Liver (tissue), 10 donors: ENCODE measurements at places on chromosomes 7 and 10. TPM values are rescaled to one million over a fixed set of nuclear protein-coding genes. Genes with fewer than 3 reads are reported as not detected.

GRCh38 chr10:79144351-79145173 is 75.8 kb downstream of the ZMIZ1 start:
- no peak for DNase-seq

The PDGFA gene
- total RNA-seq = 2.0 TPM

DNA sequence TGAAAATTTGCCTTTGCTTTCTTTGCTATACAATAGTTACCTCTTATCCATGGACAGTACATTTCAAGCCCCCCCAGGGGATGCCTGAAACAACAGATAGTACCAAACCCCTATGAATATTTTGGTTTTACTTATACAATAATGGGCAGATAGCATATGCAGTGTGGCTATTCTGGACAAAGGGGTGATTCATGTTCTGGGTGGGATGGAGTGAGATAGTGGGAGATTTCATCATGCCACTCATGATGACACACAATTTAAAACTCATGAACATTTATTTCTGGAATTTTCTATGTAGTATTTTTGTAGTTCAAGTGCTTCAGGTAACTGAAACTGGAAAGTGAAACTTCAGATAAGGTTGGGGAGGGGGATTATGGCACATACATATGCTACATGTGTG is 12.0 kb downstream of the STARD3NL start:
- no peak for DNase-seq

GRCh38 chr10:11830836-11831519 is 7.8 kb downstream of the PROSER2 start:
- no peak for DNase-seq

GRCh38 chr10:14456218-14456869 is 125.6 kb upstream of the FRMD4A start:
- DNase-seq = no peak

The CXCL12 gene
- 51.1 TPM for total RNA-seq

- no peak for DNase-seq
Observed at GRCh38 chr7:772392-772791, 45.3 kb upstream of the PRKAR1B start.

DNA sequence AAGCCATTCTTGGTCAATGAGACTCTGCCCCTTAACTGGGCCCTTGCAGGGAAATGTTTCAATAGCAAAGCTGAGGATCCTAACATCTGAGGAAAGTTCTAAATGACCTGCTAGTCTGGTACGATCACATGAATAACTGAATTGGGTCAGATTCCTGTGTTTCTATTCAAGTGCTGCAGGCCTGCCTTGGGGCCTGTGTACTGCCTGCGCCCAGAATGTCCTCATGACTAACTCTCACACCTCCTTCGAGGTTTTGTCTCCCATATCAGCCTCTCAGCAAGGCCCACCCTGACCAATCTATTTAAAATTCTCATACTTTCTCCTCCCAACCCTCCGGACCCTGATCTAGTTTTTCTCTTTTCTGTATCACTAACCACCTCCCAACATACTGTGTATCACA is 4.4 kb downstream of the JAZF1 start:
- no peak for DNase-seq

GRCh38 chr10:58672845-58673244 is 160.2 kb downstream of the BICC1 start:
- DNase-seq = no peak

The PARD3 gene
- total RNA-seq = 13.3 TPM

GRCh38 chr10:87721781-87722180 is 62.1 kb downstream of the PAPSS2 start:
- no peak for DNase-seq

The A1CF gene
- 198 TPM for total RNA-seq

DNA sequence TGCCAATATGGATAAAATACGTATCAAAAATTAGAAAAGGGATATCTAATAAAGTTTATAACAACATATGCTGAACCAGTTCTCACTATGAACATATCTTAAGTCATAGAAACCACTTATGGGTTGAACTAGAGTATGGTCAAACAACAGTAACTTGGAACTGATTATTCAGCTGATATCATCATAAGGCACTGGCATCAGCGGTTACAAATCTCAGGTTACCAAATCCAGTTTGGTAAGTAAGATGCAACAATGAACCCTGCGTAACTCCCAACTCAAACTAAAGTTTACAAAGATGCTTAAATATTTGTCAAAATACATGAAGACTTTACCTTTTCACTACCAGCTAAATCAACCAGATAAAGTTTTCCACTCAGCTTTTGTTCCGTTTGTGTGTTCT is 19.3 kb downstream of the KIF5B start:
- no peak for DNase-seq

The HTR5A gene
- total RNA-seq = not detected

DNA sequence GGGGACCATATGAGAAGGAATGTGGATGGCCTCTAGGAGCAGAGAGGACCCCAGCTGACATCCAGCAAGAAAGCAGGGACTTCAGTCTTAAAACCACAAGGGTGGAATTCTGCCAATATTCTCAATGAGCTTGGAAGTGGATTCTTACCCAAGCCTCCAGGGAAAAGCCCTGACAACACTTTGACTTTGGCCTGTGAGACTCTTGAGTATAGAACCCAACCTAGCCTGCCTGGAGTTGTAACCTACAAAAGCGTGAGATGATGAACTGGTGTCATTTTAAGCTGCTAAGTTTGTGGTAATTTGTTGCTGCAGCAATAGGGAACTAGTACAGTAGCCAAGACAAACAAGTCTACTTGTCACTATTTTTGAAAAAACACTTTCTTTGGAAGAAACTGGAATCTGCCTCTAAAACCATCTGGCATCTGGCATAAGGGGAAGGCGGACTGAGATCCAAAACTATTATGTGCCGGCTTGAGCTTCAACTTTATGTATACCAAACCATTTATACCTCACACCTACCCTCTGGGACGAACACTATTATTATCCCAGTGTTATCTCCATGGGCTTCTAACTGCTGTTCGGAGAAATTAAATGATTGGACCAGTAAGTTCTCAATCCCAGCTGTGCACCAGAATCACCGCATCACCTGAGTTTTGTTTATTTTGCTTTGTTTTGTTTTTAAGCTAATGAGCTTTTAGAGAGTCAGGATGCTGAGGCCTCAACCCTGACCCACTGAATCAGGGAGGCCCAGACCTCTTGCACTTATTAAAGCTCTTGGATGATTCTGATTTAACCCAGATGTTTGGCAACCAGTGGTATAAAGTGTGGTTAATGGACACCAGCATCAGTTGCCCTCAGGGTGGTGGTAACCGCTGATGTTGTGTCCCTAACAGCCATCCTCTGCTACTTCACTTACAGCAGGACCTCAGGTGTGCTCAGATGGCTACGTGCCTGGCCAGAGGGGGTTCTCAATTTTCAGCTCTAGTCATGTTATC is 83.0 kb downstream of the C1GALT1 start:
- no peak for DNase-seq

- DNase-seq = no peak
Observed at GRCh38 chr10:16386855-16387254, 50.0 kb upstream of the PTER start.

DNA sequence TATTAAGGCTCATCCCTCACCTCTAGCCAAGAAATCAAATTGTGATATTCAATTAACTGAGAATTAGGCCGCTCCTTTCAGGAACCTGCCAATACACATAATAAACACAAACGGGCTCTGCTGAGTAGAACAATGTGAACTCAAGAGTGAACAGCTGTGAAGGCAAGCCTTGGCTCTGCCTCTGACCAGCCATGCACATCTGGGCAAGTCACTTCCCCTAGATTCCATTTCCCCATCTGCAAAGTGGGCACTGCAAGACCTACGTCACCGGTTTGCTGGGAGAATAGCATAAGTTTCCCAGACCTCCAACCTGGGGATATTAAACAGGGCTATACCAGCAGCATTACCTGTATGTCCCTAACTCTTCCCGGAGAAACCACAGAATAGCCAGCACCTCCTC is 355.2 kb downstream of the TNS3 start:
- DNase-seq = no peak

DNA sequence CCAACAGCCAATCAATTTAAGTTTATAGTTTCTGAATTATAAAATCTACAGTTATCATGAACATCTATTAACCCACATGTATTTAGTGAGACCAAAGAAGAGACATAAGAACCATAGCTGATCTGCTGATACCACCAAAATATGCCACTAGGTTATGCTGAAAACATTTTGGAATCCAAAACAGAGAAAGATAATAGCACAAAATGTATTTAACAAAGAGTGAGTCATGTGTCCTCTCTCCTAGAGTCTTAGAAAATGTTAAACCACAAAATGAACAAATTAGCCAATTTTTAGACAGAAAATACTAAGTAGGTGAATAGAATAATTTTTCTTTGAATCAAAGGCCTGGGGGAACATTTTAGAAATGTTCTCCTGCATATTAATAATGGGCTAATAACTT is 527.5 kb downstream of the GPAM start:
- no peak for DNase-seq

GRCh38 chr7:79471699-79472098 is 18.2 kb upstream of the MAGI2 start:
- DNase-seq = no peak

- no peak for DNase-seq
Observed at GRCh38 chr10:4506095-4506494, 319.9 kb upstream of the AKR1E2 start.

GRCh38 chr7:37516664-37517063 is 68.0 kb upstream of the ELMO1 start:
- DNase-seq = no peak

DNA sequence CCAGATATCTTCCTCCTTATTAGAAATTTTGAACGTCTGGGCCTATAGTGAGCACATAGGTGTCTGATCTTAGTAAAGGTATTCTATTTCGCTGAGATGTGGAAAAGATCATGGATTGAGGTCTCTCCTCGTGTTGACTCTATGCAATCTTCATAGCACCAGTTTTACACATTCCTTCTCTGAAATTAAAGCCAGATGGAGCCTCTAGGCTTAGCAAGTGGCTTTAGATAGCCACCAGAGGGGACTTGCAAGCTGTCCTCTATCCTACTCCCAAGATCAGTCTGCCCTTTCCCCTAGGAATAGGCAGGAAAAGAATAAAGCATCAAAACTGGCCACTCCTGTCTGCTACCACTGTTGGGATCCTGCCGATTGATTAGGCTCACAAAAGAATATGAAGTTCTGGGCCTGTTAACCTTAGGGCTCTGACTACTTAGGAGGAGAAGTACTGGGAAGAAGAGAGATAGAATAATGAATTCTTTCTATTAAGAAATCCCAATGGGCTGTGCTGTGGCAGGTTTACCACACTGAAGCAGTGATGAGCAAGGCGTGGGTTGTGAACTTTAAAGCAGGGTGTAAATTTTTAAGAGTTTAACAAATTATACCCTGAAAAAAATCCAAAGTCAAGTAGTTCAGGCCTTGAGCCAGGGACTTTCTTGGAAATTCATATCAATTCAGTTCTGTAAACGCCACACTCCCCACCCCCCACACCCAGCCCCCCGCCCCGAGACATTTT is 2.2 kb upstream of the STRIP2 start:
- DNase-seq = no peak

DNA sequence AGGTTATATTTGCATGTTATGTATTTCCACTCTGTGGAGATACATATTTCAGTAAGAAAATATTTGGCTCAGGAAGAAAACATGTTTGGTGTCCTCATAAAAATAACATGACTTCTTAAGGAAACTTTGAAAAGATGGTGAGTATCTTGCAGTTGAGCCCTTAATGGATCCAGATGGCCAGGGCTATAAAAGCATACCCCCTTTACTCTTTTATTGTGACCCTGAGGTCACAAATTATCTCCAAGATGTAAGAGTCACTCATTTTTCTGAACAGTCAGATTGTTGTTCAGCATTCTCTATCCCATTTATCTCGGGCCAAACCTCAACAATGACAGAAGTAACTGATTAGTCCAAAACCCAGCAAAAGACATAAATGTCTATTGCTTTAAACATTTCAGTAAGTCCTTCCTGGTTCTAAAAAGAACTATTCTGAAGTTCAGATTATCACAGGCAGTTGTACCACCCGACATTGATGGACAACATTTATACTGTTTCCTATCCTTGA is 539.4 kb downstream of the PARD3 start:
- DNase-seq = no peak

DNA sequence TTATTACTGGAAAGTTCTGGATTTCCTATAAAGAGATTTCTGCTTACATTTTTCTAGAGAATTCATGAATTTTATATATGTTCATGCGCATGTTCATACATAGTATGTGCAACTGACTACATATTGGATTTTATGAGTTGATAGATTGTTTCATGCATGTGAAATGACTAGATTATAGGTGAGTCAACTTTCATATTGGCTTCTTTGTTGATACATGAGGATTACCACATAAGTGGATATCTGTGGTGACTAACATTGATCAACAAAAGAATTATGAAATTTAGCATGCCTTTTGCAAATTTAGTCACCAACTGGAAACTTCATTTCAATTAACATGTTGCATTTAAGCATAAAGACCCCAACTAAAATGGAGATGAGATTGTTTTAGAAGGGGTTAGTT is 99.0 kb downstream of the GNAT3 start:
- no peak for DNase-seq

The PAOX gene
- total RNA-seq = 17.5 TPM

DNA sequence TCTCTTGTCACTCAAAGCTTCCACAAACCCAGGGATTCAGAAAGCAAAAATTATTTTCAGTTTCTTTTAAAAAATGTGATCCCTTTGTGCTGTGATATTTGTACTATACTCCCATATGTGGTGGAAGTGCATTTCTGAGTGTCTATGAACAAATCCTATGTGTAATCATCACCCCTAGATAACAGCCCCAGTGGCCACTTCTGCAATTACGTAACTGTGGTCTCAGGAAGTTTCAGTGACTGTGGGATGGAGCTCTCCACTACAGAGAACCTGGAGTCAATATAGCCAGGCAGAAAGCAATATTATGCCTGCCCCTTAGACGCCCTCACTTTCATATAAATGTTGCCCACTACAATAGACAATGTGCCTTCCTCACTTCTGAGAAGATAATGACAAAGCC is 1101.7 kb upstream of the GHITM start:
- DNase-seq = no peak

The CPA1 gene
- 0.42 TPM for total RNA-seq

GRCh38 chr7:130337410-130337971 is 7.1 kb upstream of the CPA5 start:
- DNase-seq = no peak

- DNase-seq = no peak
Observed at GRCh38 chr10:77264107-77264506, 373.5 kb downstream of the KCNMA1 start.

The MUC12 gene
- total RNA-seq = not detected

DNA sequence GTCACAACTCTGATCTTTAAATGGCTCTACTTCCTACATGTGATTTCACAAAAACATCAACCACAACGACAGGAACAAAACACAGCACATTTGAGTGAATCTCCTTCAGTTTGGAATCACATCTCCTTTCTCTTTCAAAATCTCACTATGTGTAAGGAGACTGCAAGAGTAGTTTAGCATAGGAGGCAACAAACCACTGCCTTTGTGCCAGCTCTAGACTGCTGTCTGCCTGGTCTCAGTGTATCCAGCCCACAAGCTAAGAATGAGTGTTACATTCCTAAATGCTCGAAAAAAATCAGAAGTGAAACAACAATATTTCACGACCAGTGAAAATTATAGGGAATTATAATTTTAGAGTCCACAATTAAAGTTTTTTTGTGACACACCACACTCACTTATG is 217.0 kb upstream of the STEAP4 start:
- DNase-seq = no peak
